ENCODE measurements at places on chromosomes 12 and 14.

DNA sequence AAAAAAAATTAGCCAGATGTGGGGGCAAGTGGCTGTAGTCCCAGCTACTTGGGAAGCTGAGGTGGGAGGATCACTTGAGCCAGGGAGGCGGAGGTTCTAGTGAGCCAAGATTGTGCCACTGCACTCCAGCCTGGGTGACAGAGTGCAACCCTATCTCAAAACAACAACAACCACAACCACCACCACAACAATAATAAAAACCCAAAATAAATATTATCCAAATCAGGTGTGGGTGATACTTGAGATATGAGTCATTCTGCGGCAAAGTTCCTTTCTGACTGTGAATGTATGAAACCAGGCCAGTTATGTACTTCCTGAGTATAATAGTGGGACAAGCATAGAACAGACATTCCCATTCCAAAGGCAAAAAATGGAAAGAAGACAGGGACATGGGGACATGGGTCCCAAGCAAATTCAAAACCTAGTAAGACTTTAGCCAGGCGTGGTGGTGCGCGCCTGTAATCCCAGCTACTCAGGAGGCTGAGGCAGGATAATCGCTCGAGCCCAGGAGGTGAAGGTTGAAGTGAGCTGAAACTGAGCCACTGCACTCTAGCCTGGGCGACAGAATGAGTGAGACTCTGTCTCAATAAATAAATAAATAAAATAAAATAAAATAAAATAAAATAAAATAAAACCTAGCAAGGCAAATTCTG lies 9.7 kb upstream of the ERC1 start:
- peak; percentile 53 for DNase-seq

GRCh38 chr14:72904840-72905561 lies 11.1 kb upstream of the DPF3 start:
- peak; percentile 69 for DNase-seq

GRCh38 chr12:27429606-27430005 lies 16.9 kb upstream of the SMCO2 start:
- no peak for DNase-seq

GRCh38 chr12:109613649-109614455 lies 40.3 kb downstream of the MVK start:
- DNase-seq = no peak

GRCh38 chr12:12473223-12473622 lies 89.4 kb downstream of the DUSP16 start:
- no peak for DNase-seq

DNA sequence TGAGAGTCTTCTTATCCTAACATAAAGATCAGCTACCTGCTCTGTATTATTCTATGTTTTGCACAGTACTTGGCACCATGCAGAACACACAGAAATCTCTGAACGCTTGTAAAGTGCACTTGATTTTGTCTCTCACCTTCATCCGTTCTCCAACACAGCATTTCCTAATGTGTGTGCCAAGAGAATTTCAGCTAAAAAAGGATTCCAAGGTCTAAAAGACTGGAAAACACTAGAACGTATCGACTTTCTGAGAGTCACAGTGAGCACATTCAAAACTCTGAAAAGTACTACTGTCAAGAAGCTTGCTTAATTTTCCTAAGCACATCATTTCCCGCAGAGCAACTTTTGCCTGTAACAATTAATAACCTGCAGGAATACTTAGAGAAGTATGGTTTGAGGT lies 211.1 kb downstream of the ANO2 start:
- DNase-seq = no peak

- no peak for DNase-seq
These were observed 103.4 kb downstream of the ST8SIA1 start for GRCh38 chr12:22231078-22231477.

DNA sequence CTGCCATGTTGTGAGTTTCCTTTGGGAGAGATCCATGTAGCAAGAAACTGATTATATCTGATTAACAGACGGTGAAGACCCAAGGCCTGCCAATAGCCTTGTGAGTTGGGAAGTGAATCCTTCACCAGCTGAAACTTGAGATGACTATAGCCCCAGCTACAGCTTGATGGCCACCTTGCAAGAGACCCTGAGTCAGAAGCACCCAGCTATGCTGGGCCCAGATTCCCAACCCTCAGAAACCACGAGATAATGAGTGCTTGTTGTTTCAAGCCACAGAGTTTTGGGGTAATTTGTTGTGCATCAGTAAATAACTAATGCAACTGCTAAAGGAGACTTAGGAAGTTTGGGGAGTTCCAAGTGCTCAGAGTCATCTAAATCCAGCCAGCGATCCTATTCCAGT lies 80.3 kb downstream of the AVPR1A start:
- DNase-seq = no peak

DNA sequence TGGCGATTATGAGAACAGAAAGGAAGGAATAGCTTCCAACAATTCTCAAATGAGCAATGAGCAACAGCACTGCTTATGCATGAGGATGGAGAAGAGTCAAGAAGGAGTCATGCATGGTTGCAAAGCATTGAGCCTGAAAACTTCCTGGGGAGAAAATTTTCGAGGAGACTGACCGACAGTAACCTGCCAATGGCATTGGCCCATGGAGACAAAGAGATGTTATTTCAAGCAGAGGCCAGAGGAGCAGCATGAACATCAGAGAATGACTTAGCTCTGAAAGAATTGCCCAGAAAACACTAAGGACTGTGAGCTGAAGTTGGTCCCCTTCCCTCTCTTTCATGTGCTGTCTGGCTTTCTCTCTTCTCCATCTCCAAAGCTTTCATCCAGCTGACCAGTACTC lies 343.4 kb downstream of the ADAMTS20 start:
- DNase-seq = no peak

GRCh38 chr14:64544607-64545312 lies 4.2 kb downstream of the HSPA2 start:
- DNase-seq = no peak

GRCh38 chr14:58571769-58572472 lies 65.8 kb upstream of the DACT1 start:
- DNase-seq = peak; percentile 46

- peak; percentile 24 for DNase-seq
These were observed 1086.5 kb downstream of the SLC6A15 start for GRCh38 chr12:83826112-83826511.

- no peak for DNase-seq
These were observed 8.3 kb downstream of the ANKRD33 start for GRCh38 chr12:51896236-51896635.

- DNase-seq = no peak
These were observed 465 bp upstream of the FGD4 start for GRCh38 chr12:32398816-32399369.

GRCh38 chr14:68734231-68734732 lies 58.6 kb downstream of the ZFP36L1 start:
- DNase-seq = peak; percentile 64

GRCh38 chr12:6099316-6099715 lies 25.2 kb downstream of the VWF start:
- DNase-seq = no peak

DNA sequence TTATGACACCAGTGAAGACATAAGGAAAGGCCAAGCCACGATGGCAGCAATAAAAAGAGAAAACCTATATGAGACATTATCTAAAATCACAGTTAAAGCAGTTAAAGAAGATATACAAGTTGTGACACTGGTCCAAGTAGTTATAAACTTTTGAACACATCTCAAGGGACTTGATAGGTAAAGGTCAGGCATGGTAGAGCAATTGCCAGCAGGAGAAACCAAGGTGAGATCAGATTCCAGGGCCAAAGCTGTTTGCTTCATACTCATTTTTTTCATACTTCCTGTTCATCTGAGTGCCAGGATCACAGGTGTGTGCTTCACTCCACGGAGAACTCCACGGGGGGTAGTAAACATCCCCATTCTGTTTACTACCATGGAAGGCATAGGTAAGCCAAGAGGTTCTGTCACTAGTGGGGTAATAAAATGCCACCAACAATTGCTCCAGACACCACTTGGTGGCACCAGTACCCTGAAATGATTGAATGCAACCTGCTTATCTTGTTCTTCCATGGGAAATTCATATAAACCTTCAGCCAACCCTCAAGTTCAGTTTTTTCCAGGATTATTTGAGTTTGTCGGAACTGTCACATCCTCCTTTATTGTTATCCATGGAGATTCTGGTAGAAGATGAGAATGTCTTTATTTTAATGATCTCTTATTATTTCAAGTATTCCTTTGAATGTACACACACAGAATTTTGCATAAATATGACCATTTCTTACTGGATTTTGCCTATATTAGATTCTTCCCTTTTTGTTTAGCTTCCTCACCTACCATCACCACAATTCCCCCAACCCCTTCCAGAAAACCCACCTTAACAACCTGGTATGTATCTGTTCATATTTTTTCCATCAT lies 59.2 kb upstream of the TSPAN8 start:
- DNase-seq = peak; percentile 2

DNA sequence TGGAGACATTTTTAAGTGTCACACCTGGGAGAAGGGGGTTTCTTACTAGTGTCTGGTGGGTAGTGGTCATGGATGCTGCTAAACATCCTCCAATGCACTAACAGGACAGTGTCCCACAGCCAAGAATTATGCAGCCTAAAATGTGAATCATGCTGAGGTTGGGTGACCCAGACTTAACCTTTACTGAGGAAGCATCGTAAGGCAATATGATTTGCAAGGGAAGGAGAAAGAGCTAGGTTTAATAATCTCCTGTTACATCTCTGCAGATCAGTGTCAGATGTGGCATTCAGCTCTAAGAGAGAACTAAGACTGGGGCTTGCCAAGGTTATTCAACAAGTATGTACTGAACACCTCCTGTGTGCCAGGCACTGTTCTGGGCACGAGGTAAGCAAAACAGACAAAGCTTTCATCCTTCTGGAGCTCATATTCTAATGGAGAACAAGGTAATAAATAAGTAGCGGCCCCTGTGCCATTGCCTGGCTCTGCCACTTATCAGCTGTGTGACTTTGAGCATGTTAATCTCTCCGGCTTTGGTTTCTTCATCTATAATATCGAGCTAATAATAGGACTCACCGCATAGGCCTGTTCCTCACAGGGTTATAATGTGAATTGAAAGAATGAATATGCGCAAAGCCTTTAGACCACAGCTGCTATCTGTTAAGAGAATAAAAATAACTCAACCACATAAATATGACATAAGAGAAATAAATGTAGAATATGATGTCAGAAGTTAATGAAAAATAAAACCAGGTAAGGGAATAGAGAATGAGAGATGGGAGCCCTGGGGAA lies 13.5 kb upstream of the GOLGA5 start:
- DNase-seq = peak; percentile 30

GRCh38 chr12:49552014-49552413 lies 13.2 kb downstream of the KCNH3 start:
- DNase-seq = no peak

DNA sequence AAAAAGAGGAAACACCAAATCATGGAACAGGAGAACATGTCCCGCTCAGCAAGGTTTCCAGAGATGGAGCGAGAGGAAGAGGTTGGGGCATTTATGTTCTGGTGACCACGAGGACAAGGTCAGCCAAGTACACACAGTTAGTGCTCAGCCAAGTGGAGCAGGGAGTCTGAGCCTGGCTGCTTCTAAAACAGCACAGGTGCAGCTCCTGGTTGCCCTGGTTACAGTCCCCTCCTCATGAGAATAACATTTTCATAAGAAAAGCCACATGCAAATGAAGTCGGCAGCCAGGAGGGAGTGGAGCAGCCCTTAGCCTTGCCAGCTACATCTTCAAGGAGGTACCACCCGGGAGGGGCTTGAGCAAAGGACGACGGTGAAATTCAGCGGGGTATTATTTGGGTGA lies 81.8 kb downstream of the NOS1 start:
- DNase-seq = no peak

- DNase-seq = peak; percentile 74
These were observed 283.3 kb upstream of the PWP1 start for GRCh38 chr12:107402041-107403022.

DNA sequence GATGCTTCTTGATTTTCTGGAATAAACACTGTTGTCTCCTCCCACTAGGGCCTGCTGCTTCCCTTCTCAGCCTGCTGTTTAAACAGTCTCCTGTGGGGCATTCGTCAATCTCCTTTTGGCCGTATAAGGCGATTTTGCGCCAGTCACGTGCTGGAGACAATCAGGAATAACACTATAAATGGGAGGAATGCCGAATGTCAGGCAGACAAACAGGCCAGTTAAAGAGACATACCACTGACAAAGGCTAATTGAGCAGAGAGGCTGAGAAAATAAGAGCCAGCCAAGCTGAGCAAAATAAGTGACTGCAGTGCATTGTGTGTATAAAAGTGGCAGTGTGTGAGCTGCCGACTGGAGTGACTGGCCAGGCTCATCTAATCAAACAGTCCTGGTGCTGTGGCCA lies 23.3 kb downstream of the DMAC2L start:
- DNase-seq = no peak

GRCh38 chr14:58362798-58363412 lies 32.8 kb upstream of the TOMM20L start:
- peak; percentile 22 for DNase-seq

- no peak for DNase-seq
These were observed 50.8 kb upstream of the KCNA5 start for GRCh38 chr12:4992871-4993270.

- DNase-seq = no peak
These were observed 54.9 kb downstream of the CMKLR1 start for GRCh38 chr12:108284163-108284562.

DNA sequence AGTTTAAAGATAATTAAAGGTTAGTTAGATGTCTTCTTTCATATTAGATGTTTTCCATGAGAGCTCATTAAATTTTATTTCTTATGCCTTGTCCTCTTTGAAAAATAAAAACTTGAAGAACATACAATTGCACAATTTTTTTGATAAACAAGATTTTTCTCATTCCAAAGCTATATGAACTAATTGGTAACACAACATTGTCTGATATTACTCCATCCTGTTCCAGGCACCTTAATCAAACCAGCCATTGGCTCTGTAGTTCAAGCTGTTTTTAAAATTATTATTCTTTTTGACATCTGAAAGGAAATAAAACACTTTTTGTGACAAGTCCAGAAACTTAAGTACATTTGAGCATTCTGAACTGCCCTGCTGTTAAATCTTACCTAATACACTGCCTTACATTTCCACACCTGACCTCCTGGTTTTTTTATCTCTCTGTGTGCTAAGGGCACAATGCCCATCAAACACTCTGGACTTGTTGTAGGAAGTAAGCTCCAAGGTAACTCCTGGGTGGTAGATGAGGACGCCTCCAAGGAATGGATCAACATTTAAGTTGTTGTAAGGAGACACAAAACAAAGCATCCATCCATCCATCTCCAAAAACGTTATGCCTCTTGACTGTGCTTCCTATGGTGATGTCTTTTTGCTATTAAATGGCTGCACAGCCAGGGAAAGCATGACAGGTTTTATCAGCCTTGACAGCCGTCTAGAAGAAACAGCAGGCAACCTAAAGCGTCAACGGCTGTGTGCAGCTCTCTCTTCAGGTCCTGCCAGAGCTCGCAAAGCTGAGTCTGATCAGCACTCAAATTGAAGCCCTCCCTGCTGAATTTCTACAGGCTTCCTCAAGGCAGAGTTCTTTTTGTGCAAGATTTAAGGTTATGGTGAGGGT lies 449.9 kb upstream of the FLRT2 start:
- DNase-seq = no peak

- DNase-seq = no peak
These were observed 4.3 kb downstream of the SLC16A7 start for GRCh38 chr12:59600171-59600570.

GRCh38 chr14:98411154-98411553 lies 860.8 kb downstream of the BCL11B start:
- DNase-seq = no peak

- no peak for DNase-seq
These were observed 94.4 kb downstream of the PRIMA1 start for GRCh38 chr14:93693914-93694313.
